ENCODE measurements at places on chromosomes 1 and 21.

GRCh38 chr1:35518183-35518582, 39.0 kb downstream of the KIAA0319L start:
- no peak for DNase-seq

DNA sequence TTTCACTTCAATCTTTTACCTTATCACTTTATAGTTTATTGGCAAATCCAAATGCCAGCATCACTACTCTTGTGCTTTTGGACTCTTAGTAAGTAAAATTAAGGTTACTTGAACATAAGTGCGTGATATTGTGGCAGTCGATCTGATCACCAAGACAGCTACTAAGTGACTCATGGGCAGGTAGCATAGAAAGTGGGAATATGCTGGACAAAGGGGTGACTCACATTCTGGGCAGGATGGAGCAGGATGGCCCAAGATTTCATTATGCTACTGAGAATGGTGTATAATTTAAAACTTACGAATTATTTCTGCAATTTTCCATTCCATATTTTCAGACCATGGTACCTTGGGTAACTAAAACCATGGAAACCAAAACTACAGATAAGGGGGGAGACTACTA, 120.2 kb downstream of the ROR1 start:
- DNase-seq = no peak

DNA sequence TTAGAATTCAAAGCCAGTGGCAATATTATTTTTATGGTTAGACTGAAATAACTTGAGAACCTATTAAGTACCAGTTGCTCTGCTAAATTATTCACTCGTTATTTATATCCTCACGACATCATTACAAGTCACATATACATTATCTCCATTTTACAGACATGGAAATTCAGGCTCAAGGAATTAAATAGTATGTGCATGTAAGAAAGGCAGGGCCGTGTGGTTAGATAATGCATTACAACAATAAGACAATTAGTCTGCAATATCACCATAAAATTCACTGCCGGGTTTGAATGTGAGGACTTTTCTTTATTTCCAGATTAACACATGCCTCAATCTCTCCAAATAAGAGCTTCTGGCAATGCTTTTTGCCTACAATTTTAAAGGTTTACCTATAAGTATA, 523.4 kb downstream of the PTBP2 start:
- no peak for DNase-seq

GRCh38 chr1:71089536-71090270, 8.9 kb upstream of the ZRANB2 start:
- DNase-seq = peak; percentile 23

DNA sequence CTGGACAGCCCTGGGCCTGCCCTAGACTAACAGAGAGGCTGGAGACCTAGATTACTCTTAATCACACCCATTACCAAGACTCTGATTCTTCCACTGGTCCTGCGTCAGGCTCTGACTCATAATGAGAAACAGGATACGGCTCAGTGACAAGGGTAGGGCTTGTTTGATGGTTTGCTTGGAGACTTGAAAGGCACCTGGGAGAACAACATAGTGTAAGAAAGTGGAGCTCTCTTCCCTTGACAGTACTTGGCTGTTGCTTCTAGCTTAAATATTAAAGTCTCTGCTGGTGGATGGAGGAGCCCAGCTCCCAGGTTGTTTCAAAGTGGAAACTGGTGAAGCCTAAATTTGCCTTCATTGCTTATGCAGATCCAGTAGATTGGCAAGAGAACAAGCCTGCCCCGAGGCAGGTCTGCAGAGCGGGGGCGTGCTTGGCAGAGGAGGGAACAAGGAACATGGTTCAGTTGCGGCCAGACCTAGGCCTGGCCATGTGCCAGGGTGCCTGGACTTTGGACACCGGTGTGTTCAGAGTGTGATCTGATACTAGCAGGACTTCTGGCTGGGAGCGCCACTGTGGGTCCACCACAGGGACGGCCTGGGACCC, 480.6 kb downstream of the CAMTA1 start:
- peak; percentile 28 for DNase-seq

DNA sequence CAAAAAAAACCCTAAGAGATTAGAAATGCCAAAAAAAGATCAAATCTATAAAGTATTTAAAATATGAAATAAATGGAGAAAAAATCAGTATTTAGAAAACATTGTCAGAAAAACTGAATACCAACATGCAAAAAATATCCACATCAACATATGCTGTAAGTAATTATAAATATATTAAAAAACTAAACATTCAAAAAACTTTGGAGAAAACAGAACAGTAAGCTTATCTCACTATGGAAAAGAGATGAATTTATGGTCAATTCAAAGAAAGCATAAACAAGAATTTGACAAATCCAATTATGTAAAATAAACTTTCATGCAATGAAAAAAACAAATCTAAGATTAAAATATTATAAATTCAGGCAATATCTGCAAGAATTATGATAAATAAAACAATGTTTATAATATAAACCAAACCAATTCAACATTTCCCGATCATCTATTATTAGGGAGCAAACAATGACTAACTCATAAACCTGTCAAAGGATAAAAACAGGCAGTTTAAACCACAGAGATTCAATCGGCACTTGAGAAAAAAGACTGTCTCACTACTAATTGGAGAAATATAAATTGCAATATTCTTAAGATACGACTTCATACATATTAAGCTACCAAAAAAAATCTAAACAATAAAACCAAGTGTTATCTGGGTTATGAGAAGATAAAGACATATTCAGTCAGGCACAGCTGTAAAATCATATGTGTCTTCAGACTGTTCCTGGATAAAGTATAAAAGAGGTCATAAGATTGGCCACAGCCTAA, 21.8 kb downstream of the EYA3 start:
- no peak for DNase-seq

DNA sequence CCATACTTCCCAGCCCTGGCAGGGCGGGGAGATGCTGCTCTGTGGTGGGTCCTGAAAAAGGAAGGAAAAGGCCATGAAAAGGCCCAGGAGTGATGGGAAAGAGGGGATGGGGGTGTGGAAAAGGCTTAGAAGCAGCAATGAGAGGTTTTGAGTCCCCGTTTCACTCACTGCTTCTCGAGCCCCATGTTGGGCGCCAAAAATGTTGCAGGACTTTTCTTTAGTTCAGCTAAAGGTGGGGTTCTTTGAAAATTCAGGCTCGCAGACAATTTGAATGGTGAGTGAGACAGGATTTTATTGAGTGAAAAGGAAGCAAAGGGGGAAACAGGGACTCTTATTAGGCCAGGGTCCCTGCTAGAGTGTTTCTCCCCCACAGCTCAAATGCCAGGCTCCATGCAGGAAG, 93.1 kb downstream of the MRPS6 start:
- no peak for DNase-seq

DNA sequence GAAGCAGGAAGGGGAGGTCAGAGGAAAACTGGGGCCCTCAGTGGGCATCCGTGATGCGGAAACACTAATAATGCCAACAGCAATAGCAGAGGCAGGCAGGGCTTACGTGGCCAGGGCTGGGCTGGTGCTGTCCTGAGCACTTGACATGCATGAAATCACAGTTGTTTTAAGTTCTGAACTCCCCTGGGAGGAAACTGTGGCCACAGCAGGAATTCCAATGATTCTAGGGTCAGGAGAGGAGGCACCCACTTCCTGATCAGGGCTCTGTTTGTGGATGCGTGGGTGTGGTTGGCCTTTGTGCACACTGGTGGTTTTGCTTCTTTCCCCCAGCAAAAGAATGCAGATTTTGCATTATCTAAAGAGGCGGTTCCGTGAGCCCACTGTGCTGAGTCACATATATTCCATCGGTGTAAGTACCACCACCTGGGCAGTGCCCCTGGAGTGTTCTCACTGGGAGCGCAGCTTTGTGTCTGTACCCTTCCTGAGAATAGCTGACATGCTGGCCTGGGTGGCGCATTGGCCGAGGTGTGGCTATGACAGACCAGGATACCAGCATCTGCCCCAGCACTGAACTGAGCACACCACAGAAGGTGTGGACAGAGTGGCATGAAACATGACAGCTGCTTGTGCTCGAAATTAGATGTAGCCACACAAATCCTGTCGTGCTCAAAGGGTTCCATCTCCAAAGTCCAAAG, 71.0 kb downstream of the PDE9A start:
- peak; percentile 81 for DNase-seq

GRCh38 chr1:172929006-172929405, 121.7 kb downstream of the TNFSF18 start:
- DNase-seq = no peak

- no peak for DNase-seq
These were observed 41.8 kb downstream of the NTPCR start for GRCh38 chr1:232992227-232992626.

DNA sequence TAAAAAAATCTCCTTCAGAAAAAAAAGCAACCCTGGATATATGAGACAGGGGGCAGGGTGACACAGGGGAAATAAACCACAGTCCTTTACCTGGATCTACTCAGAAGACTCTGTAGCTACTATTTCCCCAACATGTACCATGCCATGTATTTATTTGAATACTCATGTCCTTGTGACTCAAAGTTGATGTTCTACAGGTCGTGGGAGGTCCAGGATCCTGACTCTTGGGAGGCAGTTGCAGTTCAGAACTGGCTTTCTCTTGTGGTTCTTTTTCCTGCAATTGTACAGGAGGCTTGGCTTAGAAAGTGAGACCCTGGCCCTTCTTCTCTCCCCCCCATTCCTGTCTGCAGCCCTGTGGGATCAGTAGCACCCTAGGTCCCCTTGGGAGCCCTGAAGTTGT, 5.8 kb upstream of the IL24 start:
- no peak for DNase-seq

DNA sequence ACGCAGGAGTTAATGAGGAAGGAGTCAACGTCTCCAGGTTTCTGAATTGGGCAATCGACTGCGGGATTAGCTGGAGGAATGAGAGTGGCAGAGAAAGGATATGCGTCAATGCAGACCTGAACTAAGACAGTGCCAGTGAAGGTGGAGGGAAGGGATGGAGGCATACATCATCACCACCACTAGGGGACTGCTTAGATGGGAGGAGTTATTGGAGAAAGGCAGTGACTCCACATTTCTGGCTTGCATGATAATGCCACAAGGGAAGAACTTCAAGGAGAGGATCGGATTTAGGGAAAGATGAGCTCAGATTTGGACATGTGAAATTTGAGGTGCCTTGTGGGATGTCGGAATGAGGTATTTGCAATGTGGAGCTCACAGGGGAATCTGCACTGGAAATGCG, 17.5 kb downstream of the VASH2 start:
- DNase-seq = no peak

DNA sequence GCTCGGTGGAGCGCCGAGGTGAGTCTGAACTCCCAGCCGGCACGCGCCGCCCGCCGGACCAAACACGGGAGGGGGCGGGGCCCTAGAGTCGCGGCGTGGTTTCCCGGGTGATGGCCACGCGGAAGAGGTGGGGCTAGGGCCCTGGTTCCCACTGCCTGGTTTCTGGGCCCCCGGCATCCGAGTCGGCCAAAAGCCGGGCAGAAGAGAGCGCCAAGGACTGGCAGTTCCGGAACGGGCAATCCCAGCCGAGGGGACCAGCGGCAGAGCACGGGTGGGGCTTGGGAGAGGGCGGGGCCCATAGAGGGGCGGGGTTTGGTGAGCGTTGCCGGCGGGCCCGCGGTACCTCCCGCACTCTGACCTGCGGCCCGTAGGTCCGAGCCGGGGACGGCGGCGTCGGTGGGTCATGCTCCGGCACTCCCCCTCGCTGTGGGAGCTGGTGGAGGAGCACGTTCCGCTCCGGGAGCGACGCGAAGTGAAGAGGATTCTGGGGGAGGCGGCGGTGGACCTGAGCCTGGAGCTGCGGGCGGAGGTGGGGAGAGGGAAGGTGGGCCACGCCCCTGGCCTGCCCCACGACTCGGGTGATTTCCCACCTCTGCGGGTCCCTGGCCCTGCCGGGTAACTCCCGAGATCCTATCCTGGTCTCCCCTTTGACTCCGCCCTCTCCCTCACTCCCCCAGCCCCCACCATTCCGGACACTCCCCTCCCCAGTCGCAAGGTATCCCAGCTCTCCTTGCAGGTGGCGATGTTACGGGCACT, at the start of gene CCDC24:
Gene CCDC24 (plus strand): TSS at position 124 of the 756 bp plus-strand sequence. CDS start 280 bp downstream, at position 404.
- DNase-seq = peak; percentile 15

- DNase-seq = no peak
These were observed 17.7 kb downstream of the CRYZ start for GRCh38 chr1:74715236-74715502.
